Skin of body (tissue), 3 donors: ENCODE measurements at places on chromosomes 16 and 17. TPM values are rescaled to one million over a fixed set of nuclear protein-coding genes. Genes with fewer than 3 reads are reported as not detected.

DNA sequence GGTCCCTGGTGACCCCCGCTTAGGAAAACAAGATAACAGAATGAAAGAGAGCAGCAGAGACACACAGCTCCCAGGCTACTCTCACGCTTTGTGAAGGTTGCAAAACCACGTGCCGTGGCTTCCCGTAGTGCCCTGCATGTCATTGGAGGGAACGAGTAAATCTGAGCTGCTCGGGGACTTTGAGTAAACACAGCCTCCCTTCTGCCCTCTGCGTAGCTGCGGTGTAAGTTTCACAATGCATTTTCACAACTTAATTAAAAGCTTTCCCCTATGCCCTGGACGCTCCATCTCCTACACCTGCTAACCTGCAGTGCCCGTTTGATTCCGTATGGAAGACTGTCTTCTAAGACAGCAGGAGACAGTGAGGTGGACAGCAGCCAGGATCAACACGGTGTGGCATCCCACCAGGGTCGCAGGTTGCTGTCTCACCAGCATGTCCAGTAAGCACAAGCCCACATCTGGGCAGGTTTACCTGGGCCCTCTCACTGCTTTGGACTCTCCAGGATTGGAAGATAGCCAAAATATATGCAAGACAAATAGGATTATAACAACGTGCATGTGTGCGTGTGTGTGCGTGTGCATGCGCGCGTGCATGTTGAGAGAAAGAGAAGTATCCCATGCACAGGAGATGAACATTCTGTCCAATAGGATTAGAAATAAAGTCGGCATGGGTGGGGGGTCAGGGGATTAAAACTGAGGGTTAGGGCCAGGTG lies 116.4 kb upstream of the RCVRN start:
- DNase-seq, result no peak

DNA sequence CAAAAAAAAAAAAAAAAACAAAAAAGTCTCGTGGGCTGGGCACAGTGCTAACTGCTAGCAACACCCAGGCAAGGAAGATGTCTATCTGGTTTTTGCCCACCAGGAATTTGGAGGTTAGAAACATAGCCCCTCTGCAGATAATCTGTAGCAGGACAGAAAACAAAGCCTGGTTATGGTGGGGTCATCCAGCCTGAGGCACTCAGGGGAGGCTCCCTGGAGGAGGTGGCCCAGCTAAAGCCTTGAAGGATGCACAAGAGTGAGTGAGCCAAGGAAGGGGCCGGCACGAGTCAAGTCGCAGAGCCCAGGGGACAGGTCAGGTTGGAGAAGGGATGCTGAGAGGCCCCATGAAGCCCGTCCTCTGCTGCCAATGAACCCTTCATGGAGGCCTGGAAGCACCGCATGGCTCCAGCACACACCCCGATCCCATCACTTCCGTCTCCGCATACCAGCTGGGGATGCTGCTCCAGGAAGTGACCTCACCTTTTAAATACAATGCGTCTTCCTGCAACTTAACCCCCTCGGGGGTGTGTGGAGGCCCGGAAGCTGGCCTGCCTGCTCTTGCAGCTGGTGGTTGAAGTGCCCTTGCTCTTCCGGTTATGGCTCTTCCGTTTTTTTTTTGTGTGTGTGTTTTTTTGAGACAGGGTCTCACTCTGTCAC lies 86.5 kb downstream of the ENGASE start:
- DNase-seq, result no peak

DNA sequence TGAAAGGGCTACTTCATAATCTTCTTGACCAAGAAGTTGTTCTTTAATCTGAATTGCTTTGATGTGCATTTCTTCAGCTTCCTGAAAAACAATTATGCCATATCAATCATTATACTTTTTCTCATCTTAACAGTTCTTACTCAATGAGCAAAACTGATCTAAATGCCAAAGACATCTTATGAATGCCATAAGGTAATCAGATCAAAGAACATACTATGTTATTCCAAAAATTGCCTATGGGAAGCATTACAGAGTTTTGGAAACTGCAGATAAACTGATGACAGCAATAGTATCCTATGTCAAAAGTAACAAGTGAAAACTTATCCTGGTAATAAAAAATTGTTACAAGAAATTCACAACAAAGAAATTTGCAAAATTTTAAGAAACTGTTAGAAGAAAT lies 29.7 kb downstream of the CHCT1 start:
- no peak for DNase-seq

DNA sequence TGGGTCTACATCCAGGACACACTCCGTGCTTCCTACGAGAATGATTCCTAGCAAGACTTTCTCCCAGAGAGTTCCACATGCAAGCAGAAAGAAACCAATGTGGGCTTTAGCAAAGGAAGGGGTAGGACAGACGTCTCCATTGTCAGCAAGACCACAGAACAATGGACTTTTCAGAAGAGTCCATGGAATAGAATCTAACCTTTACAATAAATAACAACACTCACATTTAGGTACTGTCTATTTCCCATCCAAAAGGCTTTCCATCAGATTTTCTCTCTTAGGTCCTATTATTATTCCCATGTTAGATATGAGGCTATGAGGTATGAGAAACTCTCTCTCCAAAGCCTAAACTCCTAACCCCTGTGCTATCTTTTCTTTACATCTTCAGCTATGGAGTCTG lies 360.9 kb downstream of the GRIN2A start:
- no peak for DNase-seq

DNA sequence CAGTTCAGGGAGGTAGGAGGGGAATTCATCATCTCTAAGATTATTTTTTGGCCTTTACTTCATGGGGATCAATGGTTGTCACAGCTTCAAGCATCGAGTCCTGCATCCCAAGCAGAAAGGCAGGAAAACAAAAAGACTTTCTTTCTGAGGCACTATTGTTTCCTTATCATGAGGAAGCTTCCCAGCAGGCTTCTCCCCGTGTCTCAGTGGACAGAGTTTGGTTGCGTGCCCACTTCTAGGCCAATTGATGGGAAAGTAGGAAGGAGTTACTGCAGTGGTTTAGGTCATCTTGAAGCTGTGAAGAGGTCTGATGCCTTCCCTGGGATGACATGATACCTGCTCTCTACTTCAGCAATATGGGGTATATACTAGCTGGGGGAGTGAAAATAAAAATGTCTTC lies 175.3 kb upstream of the CDH13 start:
- no peak for DNase-seq

DNA sequence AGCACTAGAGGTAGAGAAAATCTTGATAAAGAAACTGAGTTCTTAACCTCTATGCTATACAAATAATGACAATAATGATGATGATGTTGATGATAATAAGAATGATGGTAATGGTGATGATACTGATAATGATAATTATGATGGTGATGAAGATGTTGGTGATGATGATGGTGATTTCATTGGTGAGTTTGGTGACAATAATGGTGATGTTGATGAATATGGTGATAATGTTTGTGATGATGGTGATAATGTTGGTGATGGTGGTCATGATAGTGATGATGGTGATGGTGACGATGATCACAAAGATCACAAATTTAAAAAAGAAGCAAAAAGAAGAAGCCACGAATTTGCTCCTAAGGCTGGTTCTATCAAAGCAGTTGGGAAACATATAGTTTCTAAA lies 519.0 kb upstream of the C16orf82 start:
- DNase-seq, result no peak

GRCh38 chr16:23835390-23836077 lies at the start of gene PRKCB:
TSS of gene PRKCB (plus strand) at chr16:23835983.
- DNase-seq, result no peak

DNA sequence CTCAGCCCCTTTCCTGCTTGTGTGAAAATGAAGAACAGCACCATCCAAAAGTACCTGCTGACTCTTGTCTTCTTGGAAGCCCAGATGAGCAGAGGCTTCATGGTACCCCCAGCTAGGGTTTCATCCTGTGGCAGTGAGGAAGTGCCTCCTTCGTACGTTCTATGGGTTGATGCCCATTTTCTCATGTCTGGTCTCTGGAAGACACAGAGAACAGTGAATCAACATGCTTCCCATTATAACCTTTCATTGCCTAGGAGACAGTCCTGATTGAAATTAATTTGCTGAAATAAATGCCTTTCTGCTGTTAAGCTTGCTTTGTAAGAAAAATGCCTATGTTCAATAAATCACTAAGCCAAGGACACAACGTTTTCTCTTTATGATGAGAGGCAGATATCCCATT lies 36.5 kb downstream of the RCVRN start:
- DNase-seq, result no peak

- no peak for DNase-seq
Observed at GRCh38 chr17:77327181-77327565, 186.4 kb downstream of the SEC14L1 start.

DNA sequence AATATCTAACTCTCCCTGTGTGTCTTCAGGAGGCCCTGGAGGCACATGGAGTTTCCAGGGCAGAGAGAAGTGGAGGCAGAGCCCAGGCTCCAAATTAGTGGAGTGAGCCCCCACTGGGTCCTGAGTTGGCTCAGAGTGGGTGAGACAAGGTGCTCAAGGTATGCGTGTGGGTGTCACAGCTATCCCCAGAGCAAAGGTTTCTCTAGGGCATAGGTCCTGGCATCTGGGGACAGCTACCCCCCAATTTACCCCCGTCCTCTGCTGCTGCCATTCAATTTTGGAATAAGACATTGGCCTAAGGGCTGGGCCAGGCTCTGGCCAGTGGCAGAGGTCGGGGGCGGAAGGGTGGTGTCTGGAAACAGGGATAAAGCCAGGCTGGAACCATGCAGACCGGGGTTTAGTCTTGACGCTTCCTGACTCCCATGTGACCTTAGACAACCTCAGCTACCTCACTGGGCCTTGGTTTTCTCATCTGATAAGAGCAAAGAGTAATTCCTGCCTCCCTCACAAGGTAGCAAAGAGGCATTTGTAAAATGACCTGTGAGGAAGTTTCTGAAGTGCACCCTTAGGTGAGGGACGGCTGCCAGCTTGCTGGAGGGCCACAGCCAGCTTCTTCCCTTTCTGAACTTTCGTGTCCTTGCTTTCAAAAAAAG lies 78.2 kb upstream of the TMEM97 start:
- DNase-seq, result no peak

GRCh38 chr16:13594823-13595222 lies 325.1 kb upstream of the ERCC4 start:
- DNase-seq, result no peak

DNA sequence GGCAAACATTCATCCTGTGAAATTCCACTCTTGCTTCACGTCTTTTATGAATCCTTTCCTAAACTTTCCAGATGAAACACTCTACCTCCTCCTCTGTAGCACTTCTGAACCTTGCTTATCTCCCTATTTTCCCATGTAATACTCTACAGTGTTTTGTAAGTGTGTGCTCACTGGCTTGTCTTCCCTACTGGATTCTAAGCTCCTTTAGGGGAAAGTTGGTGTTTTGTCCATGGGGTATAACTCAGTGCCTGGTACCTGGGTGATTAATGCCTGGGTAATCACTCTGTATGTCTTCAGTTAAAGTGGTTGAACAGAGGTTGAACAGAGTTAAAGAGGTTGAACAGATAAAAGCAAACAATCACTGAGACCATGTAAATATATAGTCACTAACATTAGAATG lies 3.8 kb upstream of the KAT7 start:
- no peak for DNase-seq

- no peak for DNase-seq
Observed at GRCh38 chr16:85731179-85731578, 19.7 kb downstream of the C16orf74 start.

- DNase-seq, result no peak
Observed at GRCh38 chr17:8900626-8901585, 33.4 kb upstream of the PIK3R6 start.

- DNase-seq, result no peak
Observed at GRCh38 chr17:29068818-29069217, 25.9 kb downstream of the PIPOX start.

- no peak for DNase-seq
Observed at GRCh38 chr17:51472670-51473205, 212.4 kb downstream of the UTP18 start.

DNA sequence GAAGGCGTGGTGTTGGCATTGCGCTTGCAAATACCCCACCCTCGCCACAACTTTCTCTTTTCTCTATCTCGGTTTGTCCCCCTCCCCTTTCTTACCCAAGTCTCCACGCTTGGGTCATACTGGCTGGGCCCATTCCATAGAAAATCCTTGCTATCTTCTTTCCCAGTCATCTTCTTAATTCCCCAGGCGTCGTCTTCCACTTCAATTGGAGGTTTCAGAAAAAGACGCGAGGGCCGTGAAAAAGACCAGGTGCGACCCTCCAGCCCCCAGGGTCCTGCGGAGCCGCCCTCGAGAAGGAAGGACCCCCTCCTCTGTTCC lies 8.3 kb downstream of the IRX5 start:
- DNase-seq, result no peak

- DNase-seq, result no peak
Observed at GRCh38 chr16:77960766-77961165, 61.6 kb upstream of the CLEC3A start.

DNA sequence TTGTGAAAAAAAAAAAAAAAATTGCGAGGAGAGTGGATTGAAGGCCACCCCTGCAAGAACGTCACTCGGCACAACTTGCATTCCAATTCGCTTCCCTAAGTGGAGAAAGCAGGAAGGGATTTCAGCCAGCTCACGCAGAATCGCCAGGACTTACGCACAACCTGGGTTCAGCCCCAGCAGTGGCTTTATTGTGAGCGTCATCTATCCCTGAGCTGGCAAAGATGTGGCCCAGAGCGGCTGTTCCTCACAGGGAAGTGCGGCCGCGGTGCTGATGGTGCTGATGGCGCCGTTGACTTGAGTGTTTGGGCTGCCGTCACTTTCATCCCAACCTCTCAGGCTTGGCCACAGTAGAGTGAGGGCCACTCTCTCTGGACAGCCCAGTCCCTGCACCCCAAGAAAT lies 197.6 kb downstream of the NTN1 start:
- DNase-seq, result no peak

The KIF2B gene
- total RNA-seq, result not detected

The PIGL gene
- total RNA-seq, result 27.1 TPM

The TBC1D3E gene
- total RNA-seq, result not detected

The RGS11 gene
- 2.4 TPM for total RNA-seq

The ANKS3 gene
- 16.9 TPM for total RNA-seq

The WSCD1 gene
- total RNA-seq, result 3.3 TPM

The CD79B gene
- total RNA-seq, result 2.2 TPM

The CORO7 gene
- total RNA-seq, result 10.9 TPM

The KCNH6 gene
- total RNA-seq, result not detected

The CCDC78 gene
- 0.20 TPM for total RNA-seq

The CLEC10A gene
- total RNA-seq, result 3.7 TPM

The CAVIN1 gene
- total RNA-seq, result 178 TPM

The C16orf89 gene
- 2.0 TPM for total RNA-seq

The KRTAP1-1 gene
- 7.5 TPM for total RNA-seq

The TPSAB1 gene
- total RNA-seq, result 11.6 TPM

The KRT23 gene
- 107 TPM for total RNA-seq

The NPIPA3 gene
- total RNA-seq, result not detected

The PYCARD gene
- total RNA-seq, result 38.9 TPM

The SLC7A5 gene
- total RNA-seq, result 5.8 TPM

The CBX2 gene
- 5.9 TPM for total RNA-seq

The SOST gene
- total RNA-seq, result 0.20 TPM

The MYO18A gene
- 53.9 TPM for total RNA-seq
